ENCODE measurements at places on chromosomes 16 and 17. TPM values are rescaled to one million over a fixed set of nuclear protein-coding genes. Genes with fewer than 3 reads are reported as not detected.

STAT3 gene
- total RNA-seq, result 295 TPM

CD300E gene
- 0.73 TPM for total RNA-seq

MYH13 gene
- not detected for total RNA-seq

SCARF1 gene
- 16.3 TPM for total RNA-seq

SDR42E2 gene
- total RNA-seq, result 0.18 TPM

LGALS9B gene
- total RNA-seq, result not detected

SMURF2 gene
- total RNA-seq, result 28.7 TPM

MT1F gene
- 8.7 TPM for total RNA-seq

HAS3 gene
- 58.9 TPM for total RNA-seq

SYNGR3 gene
- total RNA-seq, result 0.86 TPM

LRRC37A gene
- total RNA-seq, result 7.7 TPM

CD7 gene
- 3.4 TPM for total RNA-seq

SIRT7 gene
- 30.4 TPM for total RNA-seq

CHD9NB gene
- total RNA-seq, result 2.2 TPM

TBC1D3H gene
- total RNA-seq, result not detected

ANKRD40CL gene
- total RNA-seq, result not detected

KCNAB3 gene
- 7.9 TPM for total RNA-seq

FAM83G gene
- total RNA-seq, result 8.3 TPM

ZMYND15 gene
- 1.7 TPM for total RNA-seq

ETV4 gene
- 3.7 TPM for total RNA-seq

FBXO39 gene
- 0.23 TPM for total RNA-seq

GFAP gene
- total RNA-seq, result 0.81 TPM

CCL14 gene
- total RNA-seq, result 46.9 TPM

IGSF6 gene
- total RNA-seq, result 5.2 TPM

ABCA8 gene
- total RNA-seq, result 32.4 TPM

CFAP119 gene
- 8.7 TPM for total RNA-seq

PPP1R27 gene
- not detected for total RNA-seq

TMIGD1 gene
- not detected for total RNA-seq

PIMREG gene
- 0.42 TPM for total RNA-seq

MAF gene
- total RNA-seq, result 26.1 TPM
